ENCODE measurements at places on chromosomes 11 and 22.

DNA sequence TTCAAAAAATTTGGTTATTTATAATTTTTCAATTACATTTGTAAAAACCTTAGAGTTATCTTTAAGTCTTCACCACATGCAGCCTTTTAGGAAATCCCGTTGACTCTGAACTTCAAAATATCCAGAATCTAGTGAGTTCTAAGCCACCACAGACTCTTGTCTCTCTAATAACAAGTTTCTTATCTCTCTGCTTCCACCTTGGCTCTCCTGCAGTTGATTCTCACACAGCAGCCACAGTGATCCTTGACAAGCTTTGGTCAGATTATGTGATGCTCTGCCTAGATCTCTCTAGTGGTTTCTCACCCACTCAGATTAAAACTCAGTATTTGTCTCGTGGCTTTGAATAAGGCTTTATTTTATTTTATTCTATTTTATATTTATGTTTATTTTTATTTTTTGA, 8.6 kb downstream of the HSD17B12 start:
- DNase-seq, result no peak

DNA sequence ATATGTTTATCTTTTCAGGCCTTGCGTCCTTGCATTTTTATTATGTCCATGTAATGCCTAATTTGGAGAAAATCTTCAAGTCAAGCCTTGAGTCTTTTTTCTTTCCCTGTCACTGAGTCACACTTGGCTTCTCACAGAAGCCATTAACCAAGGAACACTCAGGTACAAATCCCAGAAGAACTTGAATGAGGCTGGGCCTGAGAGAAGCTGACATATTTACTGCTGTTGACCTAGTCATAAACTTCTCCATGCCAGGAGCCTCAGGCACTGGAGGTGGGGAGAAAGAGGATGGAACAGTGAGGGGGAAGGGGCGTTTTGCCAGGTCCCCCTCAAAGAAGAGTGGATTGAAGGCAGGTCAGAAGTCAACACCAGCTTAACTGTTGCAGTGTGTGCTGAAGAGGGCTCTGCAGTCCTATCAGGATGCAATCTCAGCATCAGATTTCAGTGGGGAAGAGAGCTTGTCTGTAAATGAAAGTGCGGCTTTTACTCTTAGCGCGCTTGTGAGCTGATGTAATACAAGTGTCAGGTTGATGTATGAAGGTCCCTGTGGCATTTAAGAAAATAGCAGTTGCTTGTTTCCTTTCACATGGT, 526.0 kb downstream of the ETS1 start:
- DNase-seq, result no peak

DNA sequence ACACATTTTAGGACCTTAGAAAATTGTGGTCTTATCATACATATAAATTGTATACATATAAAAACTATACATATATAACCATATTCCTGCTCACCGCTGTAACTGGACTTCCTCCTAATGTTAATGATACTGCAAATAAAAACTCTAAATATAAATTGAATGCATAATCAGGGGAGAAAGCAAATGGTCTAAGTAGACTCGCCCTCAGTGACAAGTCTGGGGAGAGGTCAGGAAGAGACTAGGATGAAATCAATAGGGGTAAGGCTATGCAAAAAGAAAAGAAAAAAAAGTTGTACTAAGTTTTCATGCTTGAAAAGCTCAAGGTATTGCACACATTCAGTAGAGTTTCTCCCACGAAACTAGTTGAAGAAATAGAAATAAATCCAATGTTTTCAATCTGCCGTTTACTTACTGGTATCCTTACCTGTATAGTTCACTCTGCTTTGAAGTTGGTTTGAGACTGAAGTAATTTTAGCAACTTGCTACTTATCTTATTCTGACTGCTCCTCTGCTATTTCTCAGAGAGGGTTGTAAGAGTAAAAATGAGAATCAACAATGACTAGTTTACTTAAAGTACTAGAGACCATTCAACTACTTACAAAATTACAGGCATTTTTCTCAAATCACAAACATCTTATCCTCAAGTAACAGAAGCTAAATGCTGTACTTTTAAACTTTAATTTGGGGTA, 12.2 kb upstream of the ARHGAP32 start:
- DNase-seq, result no peak

- DNase-seq, result peak; percentile 22
Measured at GRCh38 chr11:89405629-89406028, 85.5 kb downstream of the NOX4 start.

GRCh38 chr11:62665075-62665598, at the start of the genes C11orf98 and CSKMT:
TSS of gene C11orf98 (minus strand) at chr11:62665210. CDS start at chr11:62665169, 41 bp downstream.
TSS of gene CSKMT (plus strand) at chr11:62665312. CDS start at chr11:62665880, 568 bp downstream.
- DNase-seq, result peak; percentile 95

DNA sequence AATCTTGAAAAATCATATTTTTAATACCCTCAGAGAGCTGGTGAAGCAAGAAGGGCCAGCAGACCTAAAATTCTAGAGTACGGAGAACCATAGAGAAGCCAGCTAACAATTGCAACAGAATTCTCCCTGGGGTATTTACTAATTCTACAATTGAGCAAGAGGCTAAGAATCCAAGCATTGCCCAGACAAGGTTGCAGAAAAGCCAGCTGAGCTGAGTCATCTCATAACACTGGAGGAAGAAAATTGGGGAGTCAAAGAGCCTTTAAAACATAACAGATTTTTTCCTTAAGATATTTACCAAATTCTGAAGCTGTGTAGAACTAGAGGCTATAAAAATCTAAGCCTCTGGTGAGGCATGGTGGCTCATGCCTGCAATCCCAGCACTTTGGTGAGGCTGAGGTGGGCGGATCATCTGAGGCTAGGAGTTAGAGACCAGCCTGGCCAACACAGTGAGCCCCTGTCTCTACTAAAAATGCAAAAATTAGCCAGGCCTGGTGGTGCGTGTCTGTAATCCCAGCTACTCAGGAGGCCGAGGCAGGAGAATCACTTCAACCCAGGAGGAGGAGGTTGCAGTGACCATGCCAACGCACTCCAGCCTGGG, 13.6 kb upstream of the TMEM216 start:
- DNase-seq, result no peak

GRCh38 chr11:72981080-72981479, 161.0 kb downstream of the FCHSD2 start:
- no peak for DNase-seq

- no peak for DNase-seq
Measured at GRCh38 chr11:112652786-112653390, 308.3 kb upstream of the NCAM1 start.

- no peak for DNase-seq
Measured at GRCh38 chr22:31275018-31275417, 17.3 kb downstream of the PIK3IP1 start.

DNA sequence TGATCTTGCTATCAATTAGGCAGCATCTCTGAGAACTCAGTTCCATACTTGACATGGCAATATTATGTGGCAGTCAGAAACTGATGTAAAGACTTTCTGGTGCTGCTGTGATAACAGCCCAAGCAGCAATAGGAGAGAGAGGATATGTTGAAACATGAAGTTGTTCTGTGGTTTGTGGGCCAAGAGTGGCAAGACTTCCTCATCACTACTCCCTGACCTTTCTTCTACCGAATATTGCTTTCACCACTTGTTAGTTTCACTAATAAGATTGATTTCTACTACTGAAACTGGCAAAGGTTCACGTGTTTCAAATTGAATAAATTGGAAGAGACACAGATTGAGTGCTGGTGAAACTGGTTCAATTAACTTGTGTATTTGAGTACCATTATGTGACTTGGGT, 852.6 kb upstream of the RAG2 start:
- no peak for DNase-seq

DNA sequence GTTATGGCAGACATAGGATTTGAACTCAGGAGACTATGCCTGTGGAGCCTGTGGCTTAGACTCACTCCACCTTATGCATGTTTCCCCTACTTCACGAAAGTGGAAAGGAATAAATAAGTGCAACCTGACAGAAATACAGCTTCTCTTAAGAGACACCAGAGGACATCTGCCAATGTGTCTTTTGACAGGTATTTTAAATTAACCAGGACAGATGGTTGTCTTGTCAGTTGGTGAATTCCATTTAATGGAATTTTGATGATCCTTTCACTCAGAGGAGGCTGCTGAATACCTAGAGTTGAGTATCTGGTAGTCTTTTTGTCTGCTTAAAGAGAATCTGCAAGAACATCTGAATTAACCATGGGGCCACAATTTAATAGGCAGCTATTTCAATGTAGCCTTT, 46.1 kb downstream of the NELL1 start:
- DNase-seq, result no peak

DNA sequence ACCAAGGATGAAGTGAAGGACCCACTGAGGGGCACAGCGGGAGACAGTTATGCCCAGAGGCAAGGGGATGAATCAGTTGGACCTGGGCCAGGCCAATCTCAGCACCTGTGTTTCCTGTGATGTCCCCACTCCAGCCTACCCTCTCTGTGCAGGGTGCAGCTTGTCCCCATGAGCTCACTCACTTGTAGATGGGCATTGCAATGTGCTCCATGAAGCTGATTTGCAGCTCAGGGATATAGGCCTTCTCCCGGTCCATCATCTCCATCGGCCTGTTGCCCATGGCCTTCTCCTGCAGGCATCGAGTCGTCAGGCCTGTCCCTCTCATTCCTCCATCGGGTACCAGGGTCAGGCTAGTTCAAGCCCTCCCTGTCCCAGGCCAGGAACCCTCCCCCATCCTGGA, 96.2 kb downstream of the PDE2A start:
- DNase-seq, result no peak

DNA sequence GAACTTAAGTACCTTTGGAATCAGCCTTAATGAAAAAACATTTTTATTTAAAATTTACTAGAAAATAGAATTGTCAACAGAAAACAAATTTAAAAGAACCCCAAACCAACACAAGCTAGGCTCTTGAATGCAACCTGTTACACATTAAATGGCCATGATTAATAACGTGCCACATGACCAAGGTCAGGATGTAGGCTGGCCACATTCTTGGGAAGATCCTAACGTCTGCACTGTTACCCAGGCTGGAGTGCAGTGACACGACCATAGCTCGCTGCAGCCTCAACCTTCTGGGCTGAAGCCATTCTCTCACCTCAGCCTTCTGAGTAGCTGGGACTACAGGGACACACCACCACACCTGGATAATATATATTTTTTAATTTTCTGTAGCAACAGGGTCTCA, 126.4 kb upstream of the APOA1 start:
- no peak for DNase-seq

DNA sequence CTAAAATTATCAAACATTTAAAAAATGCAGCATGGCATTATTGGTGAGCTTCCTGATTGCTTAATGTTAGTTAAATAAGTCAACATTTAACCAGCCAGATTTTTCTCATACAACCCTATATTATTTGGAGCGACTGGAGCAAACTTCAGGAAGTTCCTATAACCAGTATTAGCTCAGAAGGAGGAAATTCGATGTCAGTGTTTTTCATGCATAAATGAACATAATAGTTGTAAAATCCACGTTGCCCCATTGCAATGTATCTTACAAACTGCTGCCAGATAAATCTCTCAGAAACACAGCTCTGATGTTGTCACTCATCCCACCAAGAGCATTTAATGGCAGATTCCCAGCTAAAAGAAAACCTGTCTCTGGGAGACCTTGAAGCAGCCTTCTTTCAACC, 278.5 kb downstream of the CASP12 start:
- no peak for DNase-seq

DNA sequence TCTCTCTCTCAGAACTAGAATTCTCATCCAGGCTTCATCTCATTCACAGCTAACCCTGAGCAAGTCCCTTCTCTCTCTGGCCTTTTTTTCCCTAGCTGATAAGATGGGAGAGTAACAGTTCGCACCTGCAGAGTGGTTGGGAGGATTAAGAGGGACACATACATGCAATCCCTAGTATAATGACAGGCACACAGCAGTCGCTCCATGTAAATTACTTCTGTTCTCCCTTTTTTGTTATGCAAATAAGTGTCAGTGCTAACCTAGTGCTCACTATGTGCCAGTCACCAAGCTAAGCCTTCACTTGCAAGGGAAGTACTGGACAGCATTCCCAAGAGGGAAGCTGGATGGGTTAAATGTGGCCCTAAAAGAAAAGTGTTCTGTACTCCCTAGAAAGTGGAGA, 63.4 kb downstream of the TENM4 start:
- DNase-seq, result no peak

DNA sequence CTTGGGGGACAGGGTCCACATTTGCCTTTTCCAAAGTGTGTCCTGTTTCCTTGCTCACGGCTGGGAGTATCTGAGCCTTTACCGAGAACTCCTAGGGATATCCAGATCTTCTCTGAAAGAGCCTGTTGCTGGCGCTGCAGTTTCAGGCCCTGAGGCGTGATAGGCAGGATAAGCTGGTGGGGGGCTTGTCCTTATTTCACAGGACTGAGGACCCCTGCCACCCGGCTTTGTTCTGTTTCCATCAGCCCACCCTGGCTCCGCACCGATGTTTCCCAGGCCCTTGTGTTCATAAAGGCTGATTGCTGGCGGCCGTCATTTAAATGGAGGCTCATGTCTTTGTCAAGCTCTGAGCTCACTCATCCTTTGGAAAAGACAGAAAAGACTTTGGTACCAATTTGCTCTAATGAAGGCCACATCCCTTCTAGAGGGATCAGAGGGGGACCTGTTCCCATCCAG, 9.4 kb upstream of the NPTXR start:
- no peak for DNase-seq

- peak; percentile 60 for DNase-seq
Measured at GRCh38 chr22:36221799-36222751, 17.3 kb downstream of the APOL2 start.

DNA sequence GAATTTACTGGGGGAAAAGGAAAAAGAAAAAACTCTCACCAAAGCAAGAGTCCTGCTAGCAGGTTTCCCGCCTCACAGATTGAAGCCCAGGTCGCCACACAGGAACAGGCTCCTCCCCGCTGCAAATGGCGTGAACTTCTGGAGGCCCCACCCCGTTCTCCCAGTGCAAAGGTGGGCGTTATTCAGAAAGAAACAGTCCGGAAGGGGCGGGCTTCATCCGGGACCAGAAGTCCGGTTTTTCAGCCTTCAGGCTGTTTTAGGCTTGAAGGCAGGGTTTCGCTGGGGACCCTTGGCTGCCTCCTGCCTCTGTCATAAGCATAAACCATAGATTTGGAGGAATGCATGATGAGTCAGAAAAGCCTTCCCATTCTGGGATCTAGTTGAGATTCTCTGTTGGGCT, 148.3 kb upstream of the POU2AF2 start:
- DNase-seq, result peak; percentile 80

DNA sequence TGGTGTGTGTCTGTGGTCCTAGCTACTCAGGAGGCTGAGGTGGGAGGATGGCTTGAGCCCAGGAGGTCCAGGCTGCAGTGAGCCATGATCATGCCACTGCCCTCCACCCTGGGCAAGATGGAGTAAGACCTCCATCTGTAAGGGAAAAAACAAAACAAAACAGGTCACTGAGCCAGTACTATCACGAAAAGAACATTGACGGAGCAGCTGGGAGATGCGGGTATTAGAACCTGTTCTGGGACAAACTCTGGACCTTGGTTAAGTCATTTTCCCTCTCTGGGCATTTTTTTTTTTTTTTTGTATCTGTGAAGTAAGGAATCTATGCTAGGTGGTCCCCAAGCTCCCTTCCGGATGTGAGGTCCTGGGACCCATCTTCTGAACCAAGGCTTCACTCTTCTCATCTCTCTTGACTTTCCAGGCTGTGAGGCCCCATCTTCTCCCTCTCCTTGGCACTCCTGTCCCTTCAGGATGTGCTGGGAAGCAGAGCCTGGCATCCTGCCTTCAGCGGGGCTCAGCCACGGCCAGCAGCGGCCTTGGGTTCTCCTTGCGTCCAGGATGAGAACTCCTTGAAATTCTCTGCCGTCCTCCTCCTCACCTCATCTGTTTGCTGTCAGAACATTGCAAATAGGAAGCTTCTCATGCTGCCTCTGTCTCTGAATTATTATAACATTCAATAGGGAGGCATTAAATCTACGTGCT, 130.8 kb downstream of the GRIK4 start:
- DNase-seq, result no peak

All from NAMALWA (cell line).